ENCODE measurements at places on chromosomes 16 and 17.
A peak's percentile ranks its signal among the peaks of the same experiment; 100 is the strongest.

DNA sequence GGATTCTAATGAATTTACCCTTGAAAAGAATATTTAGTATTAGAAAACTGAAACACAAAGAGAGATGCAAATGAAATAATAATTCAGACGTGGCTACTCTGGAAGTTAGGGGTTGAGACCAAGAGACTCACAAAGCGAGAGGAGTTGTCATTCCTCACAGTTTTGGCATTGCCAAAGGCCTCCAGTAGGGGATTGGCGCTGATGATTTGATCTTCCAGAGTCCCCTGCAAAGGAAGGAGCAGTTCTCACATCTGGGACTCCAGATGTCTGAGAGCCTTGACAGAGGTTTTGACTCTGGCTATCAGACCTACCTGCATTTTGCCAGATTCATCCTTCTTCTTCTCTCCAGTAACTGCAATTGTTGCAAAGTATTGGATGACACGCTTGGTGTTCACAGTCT is 6.6 kb downstream of the MYH8 start:
- no peak for DNase-seq

GRCh38 chr16:67862623-67863583 is 9.9 kb upstream of the EDC4 start:
- DNase-seq: no peak

GRCh38 chr16:8554881-8555280 is 35.4 kb downstream of the TMEM114 start:
- no peak for DNase-seq

GRCh38 chr17:6355196-6355595 is 79.7 kb downstream of the AIPL1 start:
- DNase-seq: no peak

DNA sequence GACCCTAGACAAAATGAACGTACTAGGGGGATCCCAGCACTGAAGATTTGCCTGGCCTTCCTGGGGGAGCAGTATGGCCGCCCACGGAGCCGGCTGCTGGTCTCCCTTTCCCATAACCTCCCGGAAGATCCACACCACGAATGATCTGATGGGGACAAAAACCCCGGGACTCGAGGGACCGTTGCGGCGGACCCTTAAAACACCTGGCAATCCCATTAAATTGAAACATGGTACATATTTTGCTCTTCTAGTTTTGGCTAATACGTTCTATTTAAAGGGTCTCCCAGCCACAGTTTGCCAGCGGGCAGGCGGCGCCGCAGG is 45.2 kb upstream of the LCMT1 start:
- DNase-seq: no peak

- DNase-seq: no peak
Observed at GRCh38 chr17:73293031-73293430, 18.8 kb downstream of the CDC42EP4 start.

DNA sequence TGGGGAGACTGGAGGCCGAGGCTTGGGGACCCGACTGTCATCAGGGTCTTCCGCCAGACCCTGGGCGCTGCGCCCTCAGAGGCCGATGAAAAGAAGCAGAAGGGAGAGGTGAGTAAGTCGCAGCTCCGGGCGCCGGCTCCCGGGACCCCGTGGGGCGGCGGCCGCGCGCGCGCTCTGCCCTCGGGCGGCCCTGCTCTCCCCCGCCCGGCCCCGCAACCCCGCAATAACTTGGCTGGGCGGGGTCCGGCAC is 392 bp upstream of the ABHD15 start:
- DNase-seq: no peak

- DNase-seq: no peak
Observed at GRCh38 chr16:11980136-11980844, 3.8 kb downstream of the SNX29 start.

DNA sequence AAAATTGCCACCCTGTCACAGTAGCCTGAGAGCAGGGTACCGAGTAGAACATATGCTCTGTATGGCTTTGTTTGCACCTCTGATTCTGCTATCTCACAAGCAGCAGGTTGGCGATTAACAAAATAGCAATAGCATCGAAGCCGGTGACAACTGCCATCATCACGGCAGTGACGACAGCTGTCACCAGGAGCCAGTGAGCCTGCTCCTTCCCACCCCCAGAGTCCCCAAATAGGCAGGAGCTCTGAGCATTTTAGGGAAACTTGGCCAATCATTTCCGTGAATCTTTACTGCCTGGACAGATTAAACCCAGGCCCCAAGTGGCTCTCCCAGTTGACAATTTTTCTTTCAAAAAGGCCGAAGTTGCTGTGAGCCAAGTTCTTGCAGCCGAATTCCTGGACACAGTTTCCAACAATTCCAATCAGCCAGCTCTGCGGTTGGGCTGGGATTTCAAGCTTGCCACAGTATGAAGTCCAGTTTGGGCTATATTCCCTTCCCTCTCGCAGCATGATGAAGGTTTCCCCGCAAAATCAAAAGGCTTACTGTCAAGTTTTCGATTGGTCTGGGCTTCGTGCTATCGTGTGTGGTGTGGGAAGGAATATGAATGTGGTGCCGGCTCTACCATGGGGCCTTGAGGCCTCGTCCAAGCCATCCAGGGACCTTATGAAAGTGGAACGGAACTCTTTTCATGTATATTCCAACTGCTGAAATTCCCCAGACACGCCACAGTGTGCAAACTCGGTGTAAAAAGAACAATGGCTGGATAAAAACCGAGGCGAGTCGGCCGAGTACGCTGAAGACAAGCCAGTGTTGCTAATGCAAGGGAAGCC is 186.6 kb downstream of the C16orf78 start:
- DNase-seq: no peak

DNA sequence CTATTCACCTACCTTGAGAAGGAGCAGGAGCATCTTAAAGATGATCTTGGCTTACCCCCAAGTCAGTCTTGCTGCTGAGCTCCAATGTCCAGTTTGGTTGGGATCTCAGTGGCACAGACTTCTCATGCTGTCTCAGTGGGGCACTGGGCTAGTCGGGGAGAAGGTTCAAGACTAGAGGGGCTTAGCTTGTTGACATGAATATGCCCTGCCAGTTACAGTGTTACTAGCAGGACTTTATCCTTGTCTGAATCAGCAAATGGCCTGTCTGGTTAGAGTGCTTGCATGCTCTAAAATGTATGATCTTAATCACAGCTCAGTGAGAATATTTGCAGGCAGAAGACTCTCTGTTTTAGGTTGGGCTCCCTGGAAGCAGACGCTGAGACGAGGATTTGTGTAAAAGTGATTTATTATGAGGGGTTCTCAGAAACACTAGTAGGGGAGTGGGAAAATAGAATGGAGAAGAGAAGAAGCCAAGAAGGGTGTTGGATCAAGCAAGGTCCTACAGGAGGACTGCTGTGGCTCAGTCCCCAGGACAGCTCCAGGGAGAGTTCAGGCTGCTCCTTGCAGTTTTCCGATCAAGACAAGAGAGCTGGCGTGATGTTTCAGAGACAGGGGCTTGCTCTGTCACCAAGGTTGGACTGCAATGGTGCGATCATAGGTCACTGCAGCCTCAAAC is 150.4 kb upstream of the HS3ST2 start:
- no peak for DNase-seq

DNA sequence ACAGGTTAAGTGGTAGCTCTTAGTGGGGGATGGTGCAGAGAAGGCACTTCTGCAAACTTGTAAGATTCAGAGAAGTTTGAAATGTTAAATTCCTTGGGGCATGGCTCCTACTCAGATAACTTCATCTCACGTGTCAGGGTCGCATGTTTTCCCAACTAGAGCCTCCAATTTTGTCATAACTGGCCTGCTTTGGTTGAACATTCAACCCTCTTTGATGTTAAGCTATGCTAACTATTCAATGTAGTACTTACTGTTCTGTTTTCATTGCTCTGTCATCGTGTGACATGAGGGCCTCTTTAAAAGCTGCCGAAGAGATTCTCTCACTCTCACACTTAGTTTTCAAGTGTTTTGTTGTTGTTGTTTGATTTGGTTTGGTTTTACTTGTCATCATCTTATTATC is 280.8 kb downstream of the CDH11 start:
- DNase-seq: no peak

GRCh38 chr17:2065949-2066400 is 11.1 kb downstream of the HIC1 start:
- no peak for DNase-seq

- no peak for DNase-seq
Observed at GRCh38 chr17:27247071-27247957, 46.6 kb upstream of the WSB1 start.

DNA sequence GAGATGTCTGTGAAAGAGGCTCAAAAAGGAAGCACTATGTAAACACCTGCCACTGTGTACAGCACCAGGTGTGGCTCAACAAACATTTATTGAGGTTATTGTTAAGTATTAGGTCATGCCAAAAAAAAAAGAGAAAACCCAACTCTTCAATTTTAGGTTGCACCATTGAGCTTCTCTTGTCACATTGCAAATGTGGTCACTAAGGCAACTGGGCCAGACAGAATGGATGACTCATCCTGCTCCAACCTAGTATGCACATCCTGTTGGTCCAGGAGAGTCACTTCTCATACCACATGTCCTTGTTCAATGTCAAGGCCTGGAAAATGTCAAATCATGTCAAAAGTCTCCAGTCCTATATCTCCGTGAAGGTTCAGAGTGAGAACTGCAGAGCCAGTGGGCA is 25.0 kb downstream of the HOXB1 start:
- no peak for DNase-seq

GRCh38 chr16:58025351-58026138 is at the start of gene MMP15:
Gene MMP15, plus strand, starts transcription at chr16:58025754. Its CDS starts 597 bp downstream, at chr16:58026351.
- DNase-seq: peak; percentile 76

DNA sequence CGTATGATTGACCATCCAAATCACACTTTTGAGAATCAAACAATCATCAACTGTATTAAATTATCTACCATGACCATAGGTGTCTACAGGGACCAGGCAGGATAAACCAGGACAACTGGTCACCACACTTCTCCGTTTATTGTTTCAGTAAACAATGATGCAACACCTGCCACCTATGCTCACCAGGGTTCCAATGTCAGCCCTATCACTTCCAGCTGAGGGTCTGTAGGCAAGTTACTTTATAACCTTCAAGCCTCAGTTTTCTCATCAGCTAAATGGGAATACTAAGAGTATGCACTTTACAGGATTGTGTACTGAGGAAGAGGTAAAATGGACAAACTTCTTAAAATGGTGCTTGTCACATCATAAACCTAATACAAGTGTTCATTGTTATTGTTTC is 14.9 kb downstream of the TMEM114 start:
- DNase-seq: no peak

DNA sequence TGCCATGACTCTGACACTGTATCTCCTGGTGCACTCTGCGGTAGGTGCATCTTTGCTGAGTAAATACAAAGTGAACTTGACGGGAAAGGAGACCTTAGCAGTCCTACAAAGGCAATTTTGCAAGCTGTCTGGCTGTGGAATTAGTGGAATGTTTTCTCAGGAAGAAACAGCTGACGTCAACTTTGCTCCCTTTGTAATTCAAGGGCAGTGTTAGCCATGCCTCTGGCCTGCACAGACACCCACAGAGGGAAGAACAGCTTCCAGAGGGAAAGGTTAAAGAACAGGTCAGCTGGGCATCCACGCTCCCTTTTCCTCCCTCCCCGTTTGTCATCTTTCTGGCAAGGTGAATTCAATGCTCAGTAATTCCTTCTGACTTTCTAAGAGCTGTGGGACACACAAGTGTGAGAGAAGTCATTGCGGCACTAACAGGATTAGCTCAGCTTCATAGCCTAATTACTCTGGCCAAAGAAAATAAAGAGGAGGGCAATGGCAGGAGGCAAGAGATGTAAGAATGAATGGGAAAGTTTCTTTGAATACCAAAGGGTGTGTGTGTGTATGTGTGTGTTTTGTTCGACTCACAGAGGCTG is 476.9 kb upstream of the GOT2 start:
- no peak for DNase-seq

DNA sequence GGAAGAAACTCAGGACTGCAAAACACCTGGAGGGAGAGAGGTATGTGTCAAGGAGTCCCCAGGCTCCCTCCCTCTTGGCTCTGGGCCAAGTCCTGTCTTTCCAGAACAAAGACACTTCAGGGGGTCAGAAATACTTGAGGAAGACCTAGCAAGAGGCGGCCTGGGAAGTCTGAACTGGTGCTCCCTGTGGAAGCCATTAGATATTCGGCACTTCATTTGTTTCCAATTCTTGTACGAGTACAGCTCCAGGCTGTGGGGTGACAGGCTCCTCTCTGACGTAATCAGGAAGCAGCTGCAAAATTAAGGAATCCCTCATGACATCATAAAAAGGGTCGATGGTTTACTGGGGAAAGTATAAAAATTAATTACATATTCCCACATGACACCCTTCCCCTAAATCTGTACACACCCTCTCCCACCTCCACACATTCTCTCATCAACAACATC is 108.7 kb downstream of the SMG6 start:
- no peak for DNase-seq

DNA sequence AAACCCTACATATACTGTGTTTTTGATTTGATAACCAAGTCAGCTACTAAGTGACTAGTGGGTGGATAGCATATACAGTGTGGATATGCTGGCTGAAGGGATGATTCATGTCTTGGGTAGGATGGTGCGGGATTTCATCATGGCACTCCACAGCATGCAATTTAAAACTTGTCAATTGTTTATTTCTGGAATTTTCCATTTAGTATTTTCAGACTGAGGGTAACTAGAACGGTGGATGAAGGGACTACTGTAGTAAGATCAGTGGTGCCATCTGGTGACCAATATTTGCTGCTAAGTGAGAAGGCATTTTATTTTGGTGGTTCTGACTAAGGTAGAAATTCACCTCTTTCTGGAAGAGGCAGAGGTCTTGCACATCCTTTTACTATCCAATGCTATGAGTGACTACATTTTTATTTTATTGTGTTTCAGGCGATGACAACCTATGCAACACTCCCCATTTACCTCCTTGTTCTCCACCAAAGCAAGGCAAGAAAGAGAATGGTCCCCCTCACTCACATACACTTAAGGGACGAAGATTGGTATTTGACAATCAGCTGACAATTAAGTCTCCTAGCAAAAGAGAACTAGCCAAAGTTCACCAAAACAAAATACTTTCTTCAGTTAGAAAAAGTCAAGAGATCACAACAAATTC is 3.1 kb downstream of the CDC6 start:
- DNase-seq: peak; percentile 54

- DNase-seq: no peak
Observed at GRCh38 chr17:3935140-3935542, 18.9 kb upstream of the P2RX1 start.

GRCh38 chr17:37461668-37462067 is 28.0 kb upstream of the DUSP14 start:
- no peak for DNase-seq

GRCh38 chr17:51287412-51287811 is 27.1 kb downstream of the UTP18 start:
- DNase-seq: no peak
